ENCODE measurements at places on chromosomes 13 and 19. TPM values are rescaled to one million over a fixed set of nuclear protein-coding genes. Genes with fewer than 3 reads are reported as not detected.

Gene ZNF536
- total RNA-seq: 1.4 TPM

Gene FAM124A
- total RNA-seq: 0.57 TPM

Gene SLC10A2
- 0.74 TPM for total RNA-seq

Gene CYP2A7
- total RNA-seq: not detected

Gene C19orf73
- total RNA-seq: 3.5 TPM

Gene CEACAM7
- 329 TPM for total RNA-seq

Gene SUGP2
- 44.1 TPM for total RNA-seq

Gene PRR20D
- total RNA-seq: not detected

- no peak for DNase-seq
Measured at GRCh38 chr13:50463719-50464118, 379.8 kb downstream of the DLEU7 start.

- DNase-seq: peak; percentile 31
Measured at GRCh38 chr13:23087880-23088279, 92.9 kb upstream of the SGCG start.

DNA sequence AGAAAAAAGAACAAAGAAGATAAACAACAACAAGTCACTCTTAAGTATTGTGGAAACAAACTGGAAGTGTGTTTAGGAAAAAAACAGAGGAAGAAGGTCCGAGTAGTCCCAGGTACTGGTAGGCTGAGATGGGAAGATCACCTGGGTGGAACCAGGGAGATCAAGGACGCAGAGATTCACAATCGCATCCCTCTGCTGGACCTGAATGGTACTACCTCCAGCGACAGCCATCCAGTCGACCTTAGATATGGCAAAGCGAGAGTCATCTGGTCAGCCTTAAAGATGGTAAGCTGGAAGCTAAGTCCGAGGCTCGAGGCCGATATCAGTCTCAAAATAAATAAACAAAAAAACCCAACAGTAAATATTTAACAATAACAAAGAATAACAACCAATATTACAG lies 44.9 kb upstream of the ZNF91 start:
- no peak for DNase-seq

DNA sequence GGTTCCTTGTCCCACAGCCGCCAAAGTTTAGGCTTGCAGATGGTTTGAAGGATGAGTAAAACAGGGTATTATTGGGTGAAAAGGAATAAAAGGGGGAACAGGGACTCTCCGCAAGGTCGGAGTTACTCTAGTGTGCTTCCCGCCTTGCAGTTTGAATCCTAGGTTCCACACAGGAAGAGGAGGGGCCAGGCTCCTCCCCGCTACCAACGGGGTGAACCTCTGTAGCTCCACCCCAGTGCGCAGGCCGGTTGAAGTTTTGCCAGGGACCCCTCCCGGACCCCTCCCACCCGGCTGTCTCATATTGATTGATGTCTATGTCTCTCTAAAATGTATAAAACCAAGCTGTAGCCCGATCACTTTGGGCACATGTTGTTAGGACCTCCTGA lies 11.6 kb upstream of the GTF2F2 start:
- DNase-seq: no peak

GRCh38 chr13:48819376-48819775 lies 156.3 kb upstream of the FNDC3A start:
- no peak for DNase-seq

- DNase-seq: no peak
Measured at GRCh38 chr13:50421473-50422130, 406.4 kb downstream of the KCNRG start.

DNA sequence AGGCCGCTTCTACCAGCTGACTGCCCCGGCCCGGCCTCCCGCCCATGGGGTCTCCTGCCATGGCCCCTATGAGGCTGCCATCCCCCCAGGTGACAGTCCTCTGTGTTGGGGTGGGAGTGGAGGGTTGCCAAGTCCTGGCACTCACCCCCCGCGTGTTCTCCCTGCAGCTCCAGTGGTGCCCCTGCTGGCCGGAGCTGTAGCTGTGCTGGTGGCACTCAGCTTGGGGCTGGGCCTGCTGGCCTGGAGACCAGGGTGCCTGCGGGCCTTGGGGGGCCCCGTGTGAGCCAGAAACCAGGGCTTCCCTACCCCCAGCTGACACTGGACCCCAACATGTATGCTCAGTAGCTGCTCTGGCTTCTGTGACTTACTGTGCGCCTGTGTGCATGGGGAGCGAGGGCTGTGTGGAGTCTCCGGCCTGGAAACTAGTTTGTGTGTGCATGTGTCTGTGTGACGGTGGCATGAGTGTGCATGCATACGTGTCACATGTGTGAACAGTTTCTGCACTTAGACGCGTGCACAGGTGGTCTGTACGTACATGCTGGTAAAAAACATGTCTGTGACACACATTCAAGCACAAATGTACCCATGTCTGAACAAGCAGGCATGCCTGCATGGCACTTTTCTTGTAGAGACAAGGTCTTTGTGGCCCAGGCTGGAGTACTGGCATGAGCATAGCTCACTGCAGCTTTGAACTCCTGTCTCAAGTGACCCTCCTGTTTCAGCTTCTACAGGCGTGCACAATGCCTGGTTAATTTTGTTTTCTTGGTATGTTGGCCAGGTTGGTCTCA lies 4.9 kb downstream of the ACP4 start:
- no peak for DNase-seq

DNA sequence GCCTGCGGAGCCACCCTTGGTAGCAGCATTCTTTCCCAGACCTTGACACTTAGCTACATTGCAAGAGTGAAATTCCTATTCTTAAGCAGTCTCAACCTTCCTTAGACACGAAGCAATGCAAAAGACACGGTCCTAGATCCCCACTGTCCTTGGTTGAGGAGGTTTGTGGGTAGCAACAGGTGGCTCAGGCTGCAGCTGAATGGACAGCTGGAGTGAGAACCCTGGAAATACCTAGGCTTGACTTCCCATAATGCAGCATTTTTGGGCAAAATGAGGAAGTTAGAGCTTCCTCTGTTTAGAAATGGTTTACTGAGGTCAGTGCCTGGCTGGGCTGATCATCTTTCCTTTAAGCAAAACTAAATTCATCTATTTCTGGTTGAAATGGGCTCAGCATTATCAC lies 296.6 kb downstream of the RFC3 start:
- DNase-seq: no peak

GRCh38 chr19:56134654-56134921 lies 6.5 kb upstream of the ZNF444 start:
- DNase-seq: no peak

DNA sequence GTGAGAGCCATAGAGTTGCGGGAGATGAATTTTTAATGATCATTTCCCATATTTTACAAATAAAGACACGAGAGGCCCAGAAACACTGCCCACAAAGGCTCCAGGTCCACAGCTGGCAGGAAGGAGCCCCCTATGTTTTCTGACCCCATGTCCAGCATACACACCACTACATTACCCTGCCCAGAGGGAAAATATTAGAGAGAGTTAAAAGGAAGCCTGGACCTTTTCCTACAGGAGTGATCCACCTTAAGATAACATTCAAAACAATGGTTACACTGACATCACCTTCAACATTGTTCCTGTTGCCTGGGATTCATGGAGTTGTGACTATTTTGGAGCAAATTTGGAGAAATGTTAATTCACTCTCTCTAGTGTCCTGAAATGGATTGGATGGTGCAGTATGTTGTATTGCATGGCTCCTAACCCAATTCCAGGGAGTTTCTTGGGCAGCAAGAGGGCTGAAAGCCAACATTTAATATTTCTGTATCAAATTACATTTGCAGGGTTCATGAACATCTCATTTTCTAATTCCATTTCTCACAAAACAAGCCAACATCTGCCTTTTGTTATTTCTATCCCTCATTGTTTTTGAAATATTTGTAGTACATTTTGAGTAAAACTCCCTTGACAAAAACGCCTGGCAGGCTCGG lies 172.5 kb downstream of the DLEU7 start:
- no peak for DNase-seq

DNA sequence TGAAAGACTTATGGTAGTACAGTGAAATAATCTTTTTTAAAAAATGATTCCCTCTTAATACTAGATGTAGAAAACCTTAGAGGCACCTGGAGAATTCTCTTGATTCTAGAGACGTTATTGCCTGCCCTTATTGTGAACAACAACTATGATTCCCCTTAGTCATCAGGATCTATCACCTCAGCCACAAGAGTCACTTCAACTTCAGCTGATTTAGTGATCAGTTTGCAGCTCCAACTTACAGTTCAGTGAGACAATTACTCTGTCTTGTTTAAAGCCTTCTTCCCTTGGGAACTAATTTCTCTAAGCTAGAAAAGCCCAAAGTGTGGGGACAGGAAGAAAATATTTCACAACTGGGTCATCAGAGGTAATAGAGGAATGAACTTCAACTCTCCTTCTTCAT lies 254.3 kb upstream of the SLITRK1 start:
- no peak for DNase-seq

- peak; percentile 76 for DNase-seq
Measured at GRCh38 chr19:33291623-33292534, 10.5 kb downstream of the CEBPA start.

- no peak for DNase-seq
Measured at GRCh38 chr19:38657633-38658222, 10.3 kb downstream of the ACTN4 start.

DNA sequence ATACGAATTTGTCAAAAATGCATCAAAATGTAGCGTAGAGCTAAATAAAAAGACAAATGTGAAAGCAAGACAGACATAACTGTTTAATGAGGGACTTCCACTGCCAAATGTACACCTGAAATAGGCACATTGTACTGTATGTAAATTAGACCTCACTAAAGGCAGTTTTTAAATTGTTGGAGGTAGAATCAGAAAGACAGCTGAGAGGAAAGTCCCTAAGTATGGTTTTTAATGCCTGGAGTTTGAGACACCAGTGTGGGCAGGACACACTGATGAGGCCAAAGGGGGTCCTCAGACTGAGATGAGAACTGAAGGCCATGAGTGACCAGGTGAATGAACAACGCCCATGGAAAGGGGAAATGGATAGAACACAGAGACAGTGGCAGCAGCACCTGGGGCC lies 22.9 kb downstream of the MED26 start:
- DNase-seq: no peak

GRCh38 chr13:43908156-43909126 lies 28.7 kb downstream of the LACC1 start:
- no peak for DNase-seq

- no peak for DNase-seq
Measured at GRCh38 chr13:39317291-39317690, 279.0 kb downstream of the NHLRC3 start.

GRCh38 chr13:50161052-50161451 lies 145.8 kb downstream of the KCNRG start:
- no peak for DNase-seq

DNA sequence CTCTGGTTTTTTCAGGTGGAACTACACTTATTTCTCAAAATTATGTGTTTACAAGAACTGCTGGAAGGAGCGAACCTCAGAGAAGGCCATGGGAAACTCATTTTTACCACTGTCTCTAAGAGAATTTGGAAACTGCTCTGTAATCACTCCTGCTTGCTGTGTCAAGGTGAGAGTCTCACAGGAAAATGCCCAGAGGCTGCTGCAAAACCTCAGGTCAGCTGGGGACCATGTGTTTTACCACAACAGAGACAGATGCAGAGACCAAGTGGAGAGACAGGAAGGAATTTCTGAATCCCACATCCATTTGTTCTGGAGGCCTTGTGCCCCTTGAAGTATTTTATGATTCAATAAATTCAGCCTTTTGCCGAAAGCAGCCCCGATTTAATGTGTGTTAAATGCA lies 743.8 kb upstream of the SLC10A2 start:
- DNase-seq: no peak

GRCh38 chr13:34730961-34731360 lies 211.1 kb upstream of the NBEA start:
- no peak for DNase-seq

- no peak for DNase-seq
Measured at GRCh38 chr13:77650409-77650808, 47.1 kb upstream of the SLAIN1 start.

- no peak for DNase-seq
Measured at GRCh38 chr19:36916991-36917390, 859 bp downstream of the ZNF568 start.

- no peak for DNase-seq
Measured at GRCh38 chr19:20060282-20060681, 17.5 kb upstream of the ZNF90 start.

- no peak for DNase-seq
Measured at GRCh38 chr13:111011899-111012298, 97.0 kb upstream of the ANKRD10 start.

All from colonic mucosa (tissue), 4 donors.